ENCODE measurements at places on chromosomes 11 and 22.

GRCh38 chr11:3341298-3341697 lies 37.6 kb downstream of the ZNF195 start:
- DNase-seq, result no peak

GRCh38 chr11:72752088-72752914 lies at the start of gene ARAP1:
ARAP1 (minus strand) TSS chr11:72752408; CDS start chr11:72727128, 25,280 bp downstream.
- DNase-seq, result peak; percentile 90

GRCh38 chr11:15826826-15827225 lies 529.5 kb downstream of the SOX6 start:
- no peak for DNase-seq

GRCh38 chr11:125675196-125675595 lies 5.5 kb downstream of the ACRV1 start:
- no peak for DNase-seq

DNA sequence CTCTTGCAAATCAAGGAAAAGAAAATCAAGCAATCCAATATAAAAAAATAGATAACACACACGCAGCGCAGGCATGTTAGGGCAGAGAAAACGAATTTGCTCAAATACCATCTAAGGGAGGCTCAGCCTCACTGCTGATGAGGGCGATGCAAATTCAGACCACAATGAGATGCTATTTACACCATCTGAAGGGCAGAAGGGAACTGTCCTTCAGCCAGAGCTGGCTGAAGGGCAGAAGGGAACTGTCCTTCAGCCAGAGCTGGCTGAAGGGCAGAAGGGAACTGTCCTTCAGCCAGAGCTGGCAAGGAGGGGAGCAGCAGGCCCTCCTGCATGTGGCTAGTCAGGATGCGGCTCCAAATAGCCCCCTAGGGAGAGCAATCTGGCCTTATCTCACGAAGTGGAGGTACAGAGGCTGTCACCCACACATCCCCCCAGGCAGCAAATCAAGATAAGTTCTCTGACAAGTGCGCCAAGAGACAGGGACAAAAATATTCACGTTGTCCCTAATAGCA lies 7.6 kb upstream of the SLC39A13 start:
- DNase-seq, result no peak

DNA sequence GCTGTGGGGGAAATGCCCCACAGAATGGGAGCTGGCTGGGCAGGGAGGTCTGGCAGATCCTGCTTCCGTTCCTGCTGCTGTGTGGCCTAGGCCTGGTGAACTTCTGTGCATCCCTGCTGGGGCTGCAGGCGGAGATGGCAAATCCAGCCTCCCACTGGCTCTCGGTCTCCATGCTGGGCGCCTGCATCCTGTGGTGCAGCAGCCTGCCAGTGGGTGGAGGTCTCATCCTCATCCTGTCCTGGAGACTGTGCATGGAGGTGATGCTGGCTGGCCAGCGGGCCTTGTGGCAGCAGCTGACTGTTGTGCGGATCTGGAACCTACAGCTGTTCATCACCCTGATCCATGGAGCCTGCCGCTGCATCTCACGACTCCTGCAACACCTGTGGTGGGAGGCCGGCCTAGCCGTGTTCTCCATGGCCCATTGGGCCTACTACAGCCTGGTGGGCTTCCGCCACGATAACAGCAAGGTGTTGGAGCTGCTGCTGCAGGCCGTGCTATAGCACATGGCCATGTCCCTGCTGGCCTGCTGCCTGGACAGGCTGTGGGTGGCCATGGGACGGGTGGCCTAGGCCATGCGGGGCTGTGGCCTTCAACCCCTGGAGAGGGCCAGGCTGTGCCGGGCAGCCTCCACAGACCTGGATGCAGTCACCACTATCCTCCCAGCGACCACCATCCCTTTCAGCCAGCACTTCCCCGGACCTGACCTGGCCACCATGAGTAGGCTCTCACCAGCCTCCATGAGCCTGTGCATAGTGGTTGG lies 8.8 kb upstream of the RPL3 start:
- no peak for DNase-seq

- DNase-seq, result no peak
Observed at GRCh38 chr11:119091966-119092879, 7.5 kb downstream of the HMBS start.

- no peak for DNase-seq
Observed at GRCh38 chr11:68780829-68781228, 29.5 kb upstream of the TESMIN start.

DNA sequence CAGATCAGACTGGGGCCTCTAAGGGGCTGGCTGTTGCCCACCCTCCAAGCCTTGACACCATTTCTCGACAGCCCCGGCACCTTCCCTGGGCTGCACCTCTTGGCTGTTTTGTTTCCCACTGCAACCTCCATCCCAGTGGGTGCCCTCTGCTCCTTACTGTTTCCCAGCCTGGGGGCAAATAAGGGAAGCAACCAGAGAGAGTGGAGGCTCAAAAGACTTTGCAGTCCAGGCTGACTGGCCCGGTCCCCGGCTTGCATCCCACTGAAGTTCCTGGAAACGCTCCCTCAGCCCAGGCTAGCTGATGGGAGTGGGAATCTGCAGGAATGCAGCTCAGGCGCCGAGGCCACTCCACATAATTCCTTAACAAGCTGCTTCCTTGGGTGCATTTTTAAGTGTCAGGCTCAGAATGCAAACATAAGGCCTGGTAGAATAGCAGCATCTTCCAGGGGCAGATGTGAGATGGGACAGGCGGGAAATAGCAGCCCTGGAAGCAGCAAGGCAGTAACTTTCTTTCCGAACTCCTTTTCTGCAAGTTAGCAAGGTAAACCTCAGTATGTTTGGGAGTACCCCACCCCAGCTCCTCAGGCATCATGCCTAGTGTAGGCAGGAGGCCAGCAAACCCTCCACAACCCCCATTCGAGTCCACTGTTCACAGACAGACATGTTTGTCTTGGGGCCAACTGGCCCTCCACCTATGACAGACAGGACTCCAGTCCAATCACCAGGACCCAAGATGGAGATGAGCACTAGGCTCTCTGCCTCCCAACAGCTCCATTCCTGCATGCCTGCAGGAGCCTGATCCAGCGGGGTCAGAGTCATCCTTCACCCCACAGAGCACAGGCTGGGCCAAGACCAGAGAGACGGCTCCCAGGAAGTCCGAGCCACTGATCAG lies 39.3 kb downstream of the RPL27A start:
- DNase-seq, result no peak

- DNase-seq, result no peak
Observed at GRCh38 chr11:121552644-121553043, 99.9 kb upstream of the SORL1-AS1 start.

All from RWPE2 (cell line).